Heart left ventricle (tissue), 16 donors: ENCODE measurements at places on chromosomes 13 and 19. TPM values are rescaled to one million over a fixed set of nuclear protein-coding genes. Genes with fewer than 3 reads are reported as not detected.

GRCh38 chr13:109833940-109834339 lies 47.6 kb upstream of the IRS2 start:
- DNase-seq: no peak
- H3K4me1 ChIP-seq: no peaks in the 10 kb centered on the region
- H3K36me3 ChIP-seq: no peaks in the 10 kb centered on the region
- no peak overlapping the region for H3K27ac ChIP-seq

- no peaks in the 10 kb centered on the region for H3K36me3 ChIP-seq
- no peak overlapping the region for H3K27ac ChIP-seq
- H3K4me3 ChIP-seq: no peak overlapping the region
- no peaks in the 10 kb centered on the region for H3K4me1 ChIP-seq
- no peak for DNase-seq
Observed at GRCh38 chr13:109055850-109056249, 426.4 kb downstream of the MYO16 start.

GRCh38 chr13:105936816-105937215 lies 598.6 kb downstream of the EFNB2 start:
- H3K27ac ChIP-seq: no peak overlapping the region
- no peaks in the 10 kb centered on the region for H3K4me1 ChIP-seq

- no peak overlapping the region for H3K27ac ChIP-seq
- H3K4me1 ChIP-seq: no peaks in the 10 kb centered on the region
Observed at GRCh38 chr13:25538276-25538675, 166.5 kb downstream of the ATP8A2 start.

GRCh38 chr19:56282809-56283208 lies 10.3 kb downstream of the EDDM13 start:
- no peak overlapping the region for H3K27ac ChIP-seq
- no peaks in the 10 kb centered on the region for H3K4me1 ChIP-seq
- no peak overlapping the region for H3K4me3 ChIP-seq
- no peaks in the 10 kb centered on the region for H3K27me3 ChIP-seq
- no peak for DNase-seq

- DNase-seq: no peak
- no peak overlapping the region for H3K4me3 ChIP-seq
- peaks cover 11% of the 10 kb centered on the region for H3K4me1 ChIP-seq
- peak overlapping the region; percentile 74 for H3K27ac ChIP-seq
- peaks cover 21% of the 10 kb centered on the region for H3K36me3 ChIP-seq
Observed at GRCh38 chr13:49314344-49314882, 66.7 kb downstream of the CDADC1 start.

DNA sequence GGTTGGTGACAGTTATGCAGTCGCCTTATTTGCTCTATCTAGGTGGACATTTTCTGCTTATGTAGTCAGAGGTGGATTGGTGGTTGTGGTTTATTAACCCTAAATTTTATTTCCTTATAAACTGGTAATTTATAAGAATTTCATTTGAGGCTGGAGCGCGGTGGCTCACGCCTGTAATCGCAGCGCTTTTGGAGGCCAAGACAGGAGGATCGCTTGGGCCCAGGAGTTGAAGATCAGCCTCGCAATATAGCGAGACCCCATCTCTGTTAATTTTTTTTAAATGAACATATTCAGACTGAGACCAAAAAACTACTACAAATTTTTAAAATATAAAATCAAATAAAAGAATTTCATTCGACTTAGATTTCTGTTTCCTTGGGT lies 810 bp downstream of the ZNF627 start:
- DNase-seq: no peak
- H3K36me3 ChIP-seq: no peaks in the 10 kb centered on the region
- H3K27ac ChIP-seq: peak overlapping the region; percentile 93
- H3K27me3 ChIP-seq: no peaks in the 10 kb centered on the region
- no peaks in the 10 kb centered on the region for H3K4me1 ChIP-seq
- peak overlapping the region; percentile 99 for H3K4me3 ChIP-seq

- H3K27ac ChIP-seq: peak overlapping the region; percentile 93
- no peaks in the 10 kb centered on the region for H3K27me3 ChIP-seq
- no peak for DNase-seq
- H3K4me1 ChIP-seq: peaks cover 40% of the 10 kb centered on the region
- no peak overlapping the region for H3K4me3 ChIP-seq
Observed at GRCh38 chr19:45785097-45785496, 2.8 kb upstream of the DMPK start.

DNA sequence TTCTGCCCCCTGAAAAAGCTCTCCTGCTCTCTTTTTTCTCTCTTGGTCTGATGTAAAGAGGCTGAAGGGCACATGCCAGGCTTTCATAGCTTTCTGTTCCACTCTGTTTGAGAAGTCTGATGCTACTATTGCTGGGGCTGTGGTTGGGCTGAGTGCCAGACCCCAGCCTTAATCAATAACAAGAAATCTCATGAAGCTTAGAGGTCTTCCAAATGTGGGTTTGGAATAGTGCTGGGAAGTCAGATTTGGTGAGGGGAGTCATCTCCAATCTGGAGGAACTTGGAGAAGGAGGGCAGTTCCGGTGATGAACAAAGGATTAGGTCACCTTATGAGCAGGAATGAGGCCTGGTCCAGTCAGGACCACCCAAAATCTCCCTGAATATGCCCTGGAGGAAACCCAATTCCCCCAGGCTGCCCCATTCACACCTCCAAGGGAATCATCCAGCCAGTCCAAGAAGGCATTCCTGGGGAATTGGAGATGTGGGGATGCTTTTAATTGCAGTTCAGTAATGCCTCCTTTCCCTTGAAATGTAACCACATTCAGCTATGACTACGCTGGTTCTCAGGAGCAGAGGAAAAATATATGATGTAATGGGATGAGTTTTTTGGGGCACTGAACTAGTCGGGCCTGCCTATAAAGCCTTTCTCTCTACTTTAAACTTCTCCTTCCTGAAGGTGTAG lies 102.0 kb downstream of the STARD13 start:
- H3K27me3 ChIP-seq: no peaks in the 10 kb centered on the region
- H3K36me3 ChIP-seq: no peaks in the 10 kb centered on the region
- H3K4me1 ChIP-seq: peaks cover 73% of the 10 kb centered on the region
- no peak for DNase-seq
- peak overlapping the region; percentile 10 for H3K27ac ChIP-seq
- H3K4me3 ChIP-seq: no peak overlapping the region

DNA sequence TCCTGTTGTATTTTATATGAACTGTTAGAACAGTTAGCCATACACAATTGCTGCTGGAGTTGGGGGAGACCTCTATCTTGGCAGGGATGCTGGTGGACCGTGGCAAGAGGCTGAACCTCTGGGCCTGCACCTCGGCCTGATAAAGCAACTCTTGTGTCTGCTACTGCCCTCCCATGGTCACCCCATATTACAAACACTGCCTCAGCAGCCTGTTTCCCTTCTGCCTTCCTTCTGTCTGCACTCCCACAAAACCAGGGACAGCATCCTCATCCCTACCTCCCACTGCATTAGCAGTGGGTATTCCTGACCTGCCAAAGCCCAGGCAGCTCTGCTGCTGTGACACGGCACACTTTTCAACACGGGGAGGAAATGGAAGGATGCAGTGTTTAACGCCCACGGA lies 456.4 kb downstream of the FGF14 start:
- no peak overlapping the region for H3K4me3 ChIP-seq
- H3K27ac ChIP-seq: no peak overlapping the region
- H3K27me3 ChIP-seq: no peaks in the 10 kb centered on the region
- H3K36me3 ChIP-seq: no peaks in the 10 kb centered on the region
- DNase-seq: no peak

DNA sequence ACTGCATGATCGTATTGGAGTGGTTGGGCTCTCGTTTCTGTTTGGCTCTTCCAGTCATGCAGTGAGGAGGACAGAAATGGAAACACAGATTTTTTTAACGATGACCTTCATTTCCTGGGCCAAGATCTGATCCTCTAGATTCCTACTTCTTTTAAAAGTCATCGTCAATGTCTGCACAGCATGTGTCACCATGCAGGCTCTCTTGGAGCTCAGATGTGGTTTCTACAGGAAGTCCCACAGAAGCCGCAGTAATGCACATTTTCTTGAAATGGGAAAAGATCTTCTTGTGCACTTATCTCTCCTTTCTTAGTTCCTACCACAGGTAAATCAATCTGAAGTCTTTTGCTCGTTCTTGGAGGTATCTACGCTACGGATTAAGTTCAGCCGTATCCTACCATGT lies 626.9 kb downstream of the EFNB2 start:
- H3K4me3 ChIP-seq: no peak overlapping the region
- DNase-seq: no peak
- H3K27ac ChIP-seq: no peak overlapping the region
- no peaks in the 10 kb centered on the region for H3K27me3 ChIP-seq

- no peak overlapping the region for H3K4me3 ChIP-seq
- no peaks in the 10 kb centered on the region for H3K4me1 ChIP-seq
- no peak for DNase-seq
- H3K36me3 ChIP-seq: no peaks in the 10 kb centered on the region
Observed at GRCh38 chr13:59744747-59745391, 418.9 kb downstream of the DIAPH3 start.

- DNase-seq: no peak
- H3K4me1 ChIP-seq: no peaks in the 10 kb centered on the region
- H3K27me3 ChIP-seq: no peaks in the 10 kb centered on the region
- H3K4me3 ChIP-seq: no peak overlapping the region
Observed at GRCh38 chr19:28961772-28962500, 251.0 kb downstream of the UQCRFS1 start.

- H3K27me3 ChIP-seq: no peaks in the 10 kb centered on the region
- no peak for DNase-seq
Observed at GRCh38 chr19:13884726-13885591, 8.0 kb downstream of the NANOS3 start.

- peak; percentile 84 for DNase-seq
- peaks cover 67% of the 10 kb centered on the region for H3K4me1 ChIP-seq
- peak overlapping the region; percentile 61 for H3K27ac ChIP-seq
- no peaks in the 10 kb centered on the region for H3K27me3 ChIP-seq
- no peak overlapping the region for H3K4me3 ChIP-seq
- H3K36me3 ChIP-seq: no peaks in the 10 kb centered on the region
Observed at GRCh38 chr13:28408235-28408848, 86.6 kb downstream of the FLT1 start.

- H3K36me3 ChIP-seq: peaks cover 99% of the 10 kb centered on the region
- H3K27ac ChIP-seq: peak overlapping the region; percentile 52
- no peaks in the 10 kb centered on the region for H3K4me1 ChIP-seq
- no peak for DNase-seq
- no peak overlapping the region for H3K4me3 ChIP-seq
Observed at GRCh38 chr13:110168999-110169933, 137.7 kb downstream of the COL4A1 start.

GRCh38 chr13:47287291-47287751 lies 390.5 kb upstream of the HTR2A start:
- no peak overlapping the region for H3K27ac ChIP-seq
- no peak for DNase-seq
- no peaks in the 10 kb centered on the region for H3K27me3 ChIP-seq
- H3K36me3 ChIP-seq: no peaks in the 10 kb centered on the region
- H3K4me1 ChIP-seq: no peaks in the 10 kb centered on the region
- no peak overlapping the region for H3K4me3 ChIP-seq

DNA sequence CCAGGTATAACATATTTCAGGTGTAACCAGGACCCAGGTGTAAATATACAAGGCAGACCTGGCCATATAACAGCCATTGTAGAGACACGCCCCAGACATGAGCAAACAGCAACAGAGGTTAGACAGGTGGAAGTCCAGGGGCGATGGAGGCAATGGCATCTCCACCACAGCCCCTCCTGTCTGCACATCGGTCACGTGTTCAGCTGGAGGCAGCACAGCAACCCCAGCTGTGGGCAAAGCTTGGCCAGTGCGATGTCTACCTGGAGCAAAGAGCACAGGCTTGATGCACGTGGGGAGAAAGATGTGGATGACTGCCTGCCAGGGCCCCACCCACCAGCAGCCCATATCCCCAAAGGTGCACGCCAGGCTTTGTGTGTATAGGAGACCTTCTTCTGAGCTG lies 4.4 kb downstream of the CYP4F2 start:
- H3K4me1 ChIP-seq: no peaks in the 10 kb centered on the region
- no peaks in the 10 kb centered on the region for H3K36me3 ChIP-seq
- H3K27ac ChIP-seq: no peak overlapping the region
- no peak for DNase-seq
- H3K27me3 ChIP-seq: no peaks in the 10 kb centered on the region

DNA sequence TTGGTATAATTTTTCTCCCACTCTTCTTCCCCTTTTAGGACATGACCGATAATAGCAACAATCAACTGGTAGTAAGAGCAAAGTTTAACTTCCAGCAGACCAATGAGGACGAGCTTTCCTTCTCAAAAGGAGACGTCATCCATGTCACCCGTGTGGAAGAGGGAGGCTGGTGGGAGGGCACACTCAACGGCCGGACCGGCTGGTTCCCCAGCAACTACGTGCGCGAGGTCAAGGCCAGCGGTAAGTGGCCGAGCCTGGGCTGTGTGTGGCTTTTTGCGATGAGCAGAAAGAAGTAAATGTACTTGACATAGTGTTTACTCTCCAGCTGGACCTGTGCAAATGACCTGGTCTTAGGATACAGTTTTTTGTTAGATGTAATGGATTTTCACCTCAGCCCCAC lies 102.5 kb downstream of the ARHGEF7 start:
- no peak overlapping the region for H3K4me3 ChIP-seq
- no peaks in the 10 kb centered on the region for H3K36me3 ChIP-seq
- no peaks in the 10 kb centered on the region for H3K27me3 ChIP-seq

- peaks cover 62% of the 10 kb centered on the region for H3K36me3 ChIP-seq
- DNase-seq: no peak
Observed at GRCh38 chr19:1361601-1362386, 21.9 kb upstream of the NDUFS7 start.

GRCh38 chr19:18778076-18778389 lies 13.1 kb downstream of the COMP start:
- no peaks in the 10 kb centered on the region for H3K36me3 ChIP-seq
- peaks cover 5% of the 10 kb centered on the region for H3K4me1 ChIP-seq
- H3K27ac ChIP-seq: no peak overlapping the region
- peaks cover 4% of the 10 kb centered on the region for H3K27me3 ChIP-seq
- no peak for DNase-seq

The ZNF667 gene
- total RNA-seq: 4.7 TPM

The VSTM2B gene
- total RNA-seq: not detected

The CBARP gene
- 2.2 TPM for total RNA-seq

The VWA8 gene
- 41.8 TPM for total RNA-seq

The SIGLEC11 gene
- not detected for total RNA-seq

The ZNF432 gene
- 8.0 TPM for total RNA-seq

The PSG3 gene
- not detected for total RNA-seq

The RDH8 gene
- not detected for total RNA-seq

The CEACAM6 gene
- total RNA-seq: not detected

The MYH14 gene
- 69.8 TPM for total RNA-seq

The PLIN5 gene
- total RNA-seq: 33.7 TPM

The FIZ1 gene
- total RNA-seq: 15.4 TPM

The SIGLEC12 gene
- total RNA-seq: not detected
